Fibroblast of mammary gland (primary cell): ENCODE measurements at places on chromosomes 3 and 15.

GRCh38 chr3:102129760-102130608 lies 280.7 kb downstream of the NFKBIZ start:
- peak; percentile 92 for DNase-seq

GRCh38 chr3:29427266-29428103 lies 146.6 kb downstream of the RBMS3 start:
- DNase-seq, result peak; percentile 60

DNA sequence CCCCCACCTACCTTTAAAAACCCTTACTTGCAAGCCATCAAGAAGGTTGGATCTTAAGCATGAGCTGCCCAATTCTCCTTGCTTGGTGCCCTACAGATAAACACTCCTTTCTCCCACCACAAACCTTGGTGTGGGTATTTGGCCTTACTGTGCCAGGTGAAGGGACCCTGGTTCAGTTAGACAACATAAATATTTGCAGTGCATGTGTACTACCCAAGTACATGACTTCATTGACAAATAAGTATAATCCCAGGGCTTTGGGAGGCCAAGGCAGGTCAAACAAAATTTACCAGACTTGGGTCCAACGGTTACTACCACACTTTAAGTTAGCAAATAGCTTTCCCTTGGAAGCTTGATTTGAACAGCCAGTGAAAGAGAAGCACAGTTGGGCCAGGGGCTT lies 9.3 kb upstream of the CNOT10 start:
- no peak for DNase-seq

GRCh38 chr3:39506863-39507262 lies 39.4 kb downstream of the MOBP start:
- DNase-seq, result peak; percentile 66

DNA sequence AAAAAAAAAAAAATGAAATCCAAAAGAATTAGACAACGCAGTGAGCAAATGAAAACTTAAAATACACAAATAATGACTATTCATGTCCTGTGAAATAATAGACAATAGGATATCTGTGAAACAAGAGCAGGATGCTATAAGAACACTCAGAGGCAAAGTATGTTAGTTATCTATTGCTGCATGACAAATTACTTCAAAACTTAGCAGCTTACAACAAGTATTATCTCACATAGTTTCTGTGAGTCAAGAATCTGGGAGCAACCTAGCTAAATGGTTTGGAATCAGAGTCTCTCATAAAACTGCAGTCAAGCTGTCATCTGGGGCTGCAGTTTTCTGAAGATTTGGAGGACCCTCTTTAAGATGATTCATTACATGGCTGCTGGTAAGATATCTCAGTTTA lies 36.5 kb upstream of the ZMAT3 start:
- peak; percentile 47 for DNase-seq

GRCh38 chr15:60649845-60650548 lies 171.1 kb upstream of the ICE2 start:
- DNase-seq, result peak; percentile 30

DNA sequence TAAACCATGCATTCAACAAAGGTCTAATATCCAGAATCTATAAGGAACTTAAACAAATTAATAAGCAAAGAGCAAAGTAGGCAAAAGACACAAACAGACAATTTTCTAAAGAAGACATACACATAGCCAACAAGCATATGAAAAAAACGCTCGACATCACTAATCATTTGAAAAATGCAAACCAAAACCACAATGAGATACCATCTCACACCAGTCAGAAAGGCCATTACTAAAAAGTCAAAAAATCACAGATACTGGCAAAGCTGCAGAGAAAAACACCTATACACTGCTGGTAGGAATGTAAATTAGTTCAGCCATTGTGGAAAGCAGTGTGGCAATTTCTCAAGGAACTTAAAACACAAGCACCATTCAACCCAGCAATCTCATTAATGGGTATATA lies 53.8 kb downstream of the FSIP1 start:
- DNase-seq, result no peak

DNA sequence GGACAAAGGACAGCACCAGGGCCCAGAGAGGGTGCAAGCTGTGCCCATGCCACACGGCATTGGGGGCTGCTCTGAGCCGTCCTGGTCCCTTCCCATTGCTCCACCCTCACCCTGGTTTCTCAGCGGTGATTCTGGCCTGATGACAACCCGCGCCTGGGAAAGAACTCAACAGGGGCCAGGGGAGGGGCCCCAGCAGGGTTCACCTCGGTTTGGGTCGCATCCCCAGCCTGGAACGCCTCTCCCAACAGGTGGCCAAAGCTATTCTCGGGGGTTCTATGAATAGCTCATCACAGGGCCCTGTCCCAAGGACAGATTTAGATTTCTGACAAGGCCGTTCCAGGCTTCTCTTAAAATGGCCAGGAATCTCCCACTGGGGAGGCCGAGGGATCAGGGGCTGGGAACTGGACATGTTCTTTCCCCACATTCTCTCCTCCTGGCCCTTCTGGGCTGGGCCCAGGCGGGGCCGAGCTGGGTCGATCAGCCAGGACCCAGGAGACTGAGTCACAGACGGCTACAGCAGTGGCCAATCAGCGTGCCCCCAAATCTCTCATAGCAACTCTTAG lies 17.9 kb downstream of the GRIP2 start:
- DNase-seq, result no peak

- no peak for DNase-seq
These were observed 30.1 kb downstream of the GOLGB1 start for GRCh38 chr3:121719423-121719822.

DNA sequence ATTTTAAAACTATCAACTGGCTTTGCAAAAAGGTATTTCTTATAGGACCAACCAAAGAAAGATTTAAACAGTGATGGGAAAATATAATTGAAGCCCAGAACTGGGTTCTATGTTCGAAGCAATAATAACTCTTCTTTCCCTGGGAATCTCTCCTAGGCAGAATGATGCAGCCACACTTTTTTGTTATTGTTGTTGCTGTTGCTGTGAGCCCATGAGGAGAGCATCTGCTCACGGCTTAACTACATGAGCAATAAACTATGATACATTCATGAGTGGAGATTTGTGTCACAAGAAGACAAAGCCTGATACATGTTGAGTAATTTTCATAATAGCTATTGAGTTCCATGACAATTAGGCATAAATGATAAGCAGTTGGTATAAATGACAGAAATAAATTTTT lies 80.5 kb downstream of the CRTC3 start:
- peak; percentile 80 for DNase-seq

GRCh38 chr3:29694331-29694730 lies 413.5 kb downstream of the RBMS3 start:
- no peak for DNase-seq

GRCh38 chr3:82133070-82133606 lies 371.7 kb upstream of the GBE1 start:
- DNase-seq, result peak; percentile 70

DNA sequence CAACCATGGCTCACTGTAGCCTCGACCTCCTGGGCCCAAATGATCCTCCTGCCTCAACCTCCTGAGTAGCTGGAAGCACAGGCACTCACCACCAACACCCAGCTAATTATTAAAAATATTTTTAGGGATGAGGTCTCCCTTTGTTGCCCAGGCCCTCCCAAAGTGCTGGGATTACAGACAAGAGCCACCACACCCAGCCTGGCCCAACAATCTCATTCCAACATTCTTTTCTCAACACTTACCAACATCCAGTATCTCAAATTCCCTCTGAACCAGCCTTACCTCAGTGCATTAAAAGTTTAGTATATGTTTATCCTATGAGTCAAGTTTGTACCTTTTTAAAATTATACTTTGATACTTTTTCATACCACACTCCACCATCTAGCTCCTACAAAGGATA lies 25.0 kb downstream of the ANXA2 start:
- no peak for DNase-seq

GRCh38 chr15:75023872-75024636 lies 664 bp downstream of the PPCDC start:
- peak; percentile 55 for DNase-seq

DNA sequence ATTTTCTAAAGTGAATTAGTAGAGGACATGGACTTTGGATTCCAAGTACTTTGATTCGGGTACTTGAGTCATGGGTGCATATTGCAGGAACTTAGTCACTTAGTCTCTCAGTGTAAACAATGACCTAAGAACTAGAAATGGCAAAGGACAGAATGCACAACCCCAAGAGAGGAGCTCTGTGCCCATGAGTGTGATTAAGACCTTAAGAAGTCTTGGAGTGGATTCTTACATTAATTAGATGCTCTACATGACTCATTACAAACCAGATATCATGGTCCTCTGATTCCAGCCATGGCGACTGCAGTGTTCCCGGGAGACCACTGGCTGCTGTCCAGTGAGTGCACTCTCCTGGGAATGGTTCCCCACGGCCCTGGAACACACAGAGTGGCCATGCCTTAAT lies 251.5 kb downstream of the GABRG3 start:
- peak; percentile 54 for DNase-seq

DNA sequence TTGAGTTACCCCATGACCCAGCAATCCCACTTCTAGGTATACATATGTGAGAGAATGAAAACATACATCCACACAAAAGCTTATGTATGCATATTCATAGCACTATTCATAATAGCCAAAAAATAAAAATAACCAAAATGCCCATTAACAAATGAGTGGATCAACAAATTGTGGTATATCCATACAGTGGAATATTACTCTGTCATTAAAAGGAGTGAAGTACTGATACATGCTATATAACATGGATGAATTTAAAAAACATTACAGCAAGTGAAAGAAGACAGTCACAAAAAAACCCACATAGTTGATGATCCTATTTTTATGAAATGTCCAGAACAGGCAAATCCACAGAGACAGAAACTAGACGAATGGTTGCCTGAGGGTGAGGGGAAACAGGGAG lies 5.2 kb downstream of the C3orf20 start:
- DNase-seq, result no peak

DNA sequence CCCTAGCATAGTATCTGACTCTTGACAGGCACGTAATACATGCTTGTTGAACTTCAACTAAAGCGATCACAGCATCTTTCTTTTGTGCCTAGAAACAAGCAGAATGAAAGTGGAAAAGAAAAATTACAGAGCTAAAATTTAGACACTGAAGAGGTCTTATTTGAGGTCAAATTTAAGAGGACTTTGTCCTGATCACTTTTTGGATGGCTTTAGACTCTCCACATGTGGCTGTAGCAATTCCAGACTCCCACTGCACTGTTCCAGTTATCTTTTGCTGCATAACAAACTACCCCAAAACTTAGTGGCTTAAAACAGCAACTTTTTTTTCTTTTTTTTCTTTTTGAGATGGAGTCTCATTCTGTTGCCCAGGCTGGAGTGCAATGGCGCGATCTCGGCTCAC lies 23.5 kb downstream of the DPH3 start:
- DNase-seq, result no peak
